ENCODE measurements at places on chromosomes 3 and 15. TPM values are rescaled to one million over a fixed set of nuclear protein-coding genes. Genes with fewer than 3 reads are reported as not detected.

DNA sequence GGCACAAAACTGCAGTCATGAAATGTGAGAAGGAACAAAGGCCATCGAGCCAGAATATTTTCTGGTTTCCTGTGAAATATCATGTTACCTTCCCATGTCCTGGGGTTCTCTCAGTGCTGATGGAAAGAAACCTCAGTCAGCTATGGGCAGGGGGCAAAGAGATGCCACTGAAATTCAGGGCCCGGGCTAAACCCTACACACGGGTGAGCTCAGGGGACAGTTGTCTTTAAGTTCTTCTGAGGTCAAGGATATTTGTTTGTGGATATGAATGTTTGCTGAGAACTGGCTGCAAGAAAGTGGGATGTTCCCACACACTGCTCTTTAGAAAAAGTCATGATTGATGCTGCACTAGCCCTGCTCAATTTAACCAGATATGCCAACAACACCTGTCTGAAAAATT, 187.2 kb downstream of the MEX3B start:
- DNase-seq: no peak

- DNase-seq: no peak
Measured at GRCh38 chr3:46748170-46748569, 30.5 kb upstream of the PRSS50 start.

GRCh38 chr3:65811892-65812291, 226.8 kb downstream of the MAGI1 start:
- no peak for DNase-seq

Gene AGBL1
- not detected for total RNA-seq

Gene TMEM212
- total RNA-seq: not detected

Measured in T-helper 17 cell (primary cell).